ENCODE measurements at places on chromosomes 1 and 21.

DNA sequence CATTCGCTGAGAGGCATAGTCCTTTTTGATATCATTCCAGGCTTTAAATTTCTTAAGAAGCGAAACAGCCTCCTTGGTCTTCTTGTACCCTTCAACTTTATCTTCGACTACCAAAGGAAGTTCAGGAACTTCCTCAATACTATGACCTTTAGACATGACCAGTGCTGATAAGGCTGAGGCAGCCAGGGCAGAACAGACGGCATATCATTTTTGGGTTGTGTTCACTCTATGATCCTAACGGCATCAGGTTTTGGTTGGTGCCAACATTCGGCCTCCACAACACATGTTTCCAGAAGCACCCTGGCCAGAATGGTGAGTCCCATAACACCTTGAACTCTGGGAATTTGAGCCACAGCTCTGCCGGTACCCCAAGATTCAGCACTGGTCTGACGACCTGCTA is 31.4 kb upstream of the MYOC start:
- no peaks in the 10 kb centered on the region for H3K36me3 ChIP-seq
- no peaks in the 10 kb centered on the region for H3K27me3 ChIP-seq
- H3K27ac ChIP-seq = no peak overlapping the region
- DNase-seq = no peak
- H3K4me3 ChIP-seq = no peak overlapping the region
- H3K4me1 ChIP-seq = no peaks in the 10 kb centered on the region

DNA sequence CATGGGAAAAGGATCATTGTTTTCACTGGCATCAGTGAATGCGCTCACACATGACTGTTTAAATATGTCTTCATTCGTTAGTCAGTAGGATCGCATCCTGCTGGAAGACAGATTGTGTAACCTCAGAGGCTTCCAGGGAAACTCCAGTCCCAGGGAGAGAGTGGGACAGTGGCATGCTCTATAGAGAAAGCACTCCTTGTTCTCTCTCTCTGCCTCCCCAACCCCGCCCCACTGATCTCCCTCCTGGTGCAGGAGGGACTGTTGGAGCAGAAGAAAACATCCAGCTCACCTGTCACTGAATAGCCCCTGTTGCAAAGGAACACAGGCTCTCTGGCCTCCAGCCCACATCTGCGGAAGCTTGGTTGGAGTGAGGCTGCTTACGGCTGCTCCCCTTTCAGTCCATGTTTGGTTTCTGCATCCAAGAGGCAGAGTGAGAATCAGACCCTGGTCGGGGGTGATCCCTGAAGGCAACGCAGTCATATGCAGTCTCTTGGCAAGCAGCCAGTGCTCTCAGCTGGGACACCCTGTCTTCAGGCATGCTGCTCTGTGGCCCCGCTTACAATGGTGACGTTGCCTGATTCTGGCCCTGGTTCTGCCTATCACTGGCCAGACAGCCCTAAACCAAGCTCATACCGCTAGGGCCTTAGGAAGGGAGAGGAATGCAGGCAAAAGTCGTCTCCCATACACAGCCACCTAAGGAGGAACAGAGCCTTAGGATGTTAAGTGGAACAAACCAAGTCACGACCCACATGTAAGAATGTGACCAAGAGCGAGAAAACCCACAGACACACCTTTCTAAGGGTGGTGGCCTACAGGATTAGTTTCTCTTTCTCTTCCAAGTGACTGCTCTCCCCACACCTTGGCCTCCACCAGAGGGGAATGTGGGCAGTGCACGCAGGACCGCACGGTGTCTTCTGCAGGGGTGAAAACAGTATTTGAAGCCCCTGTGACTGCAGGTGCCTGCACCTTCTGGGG is 39.7 kb downstream of the BACE2 start:
- no peak overlapping the region for H3K4me3 ChIP-seq
- no peaks in the 10 kb centered on the region for H3K36me3 ChIP-seq
- no peak overlapping the region for H3K27ac ChIP-seq
- no peaks in the 10 kb centered on the region for H3K4me1 ChIP-seq
- no peak for DNase-seq
- H3K27me3 ChIP-seq = no peaks in the 10 kb centered on the region

- no peaks in the 10 kb centered on the region for H3K36me3 ChIP-seq
- no peak for DNase-seq
- no peak overlapping the region for H3K4me3 ChIP-seq
- no peaks in the 10 kb centered on the region for H3K27me3 ChIP-seq
Observed at GRCh38 chr1:208190784-208191183, 53.4 kb downstream of the PLXNA2 start.

DNA sequence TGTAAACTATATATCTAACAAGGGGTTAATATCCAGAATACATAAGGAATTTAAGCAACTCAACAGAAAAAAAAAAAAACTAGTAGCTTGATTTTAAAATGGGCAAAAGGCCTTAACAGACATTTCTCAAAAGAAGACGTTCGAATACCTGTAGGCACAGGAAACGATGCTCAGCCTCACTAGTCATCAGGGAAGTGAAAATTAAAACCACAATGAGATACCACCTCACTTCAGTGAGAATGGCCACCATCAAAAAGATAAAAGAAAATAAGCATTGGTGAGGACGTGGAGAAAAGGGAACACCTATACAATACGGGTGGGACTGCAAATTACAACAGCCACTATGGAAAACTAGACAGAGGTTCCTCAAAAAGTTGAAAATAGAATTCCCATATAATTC is 37.3 kb downstream of the NPHP4 start:
- no peak for DNase-seq
- no peak overlapping the region for H3K27ac ChIP-seq
- H3K36me3 ChIP-seq = no peaks in the 10 kb centered on the region
- H3K27me3 ChIP-seq = no peaks in the 10 kb centered on the region

GRCh38 chr1:24714859-24715520 is 30.3 kb upstream of the CLIC4 start:
- DNase-seq = no peak
- H3K36me3 ChIP-seq = no peaks in the 10 kb centered on the region

DNA sequence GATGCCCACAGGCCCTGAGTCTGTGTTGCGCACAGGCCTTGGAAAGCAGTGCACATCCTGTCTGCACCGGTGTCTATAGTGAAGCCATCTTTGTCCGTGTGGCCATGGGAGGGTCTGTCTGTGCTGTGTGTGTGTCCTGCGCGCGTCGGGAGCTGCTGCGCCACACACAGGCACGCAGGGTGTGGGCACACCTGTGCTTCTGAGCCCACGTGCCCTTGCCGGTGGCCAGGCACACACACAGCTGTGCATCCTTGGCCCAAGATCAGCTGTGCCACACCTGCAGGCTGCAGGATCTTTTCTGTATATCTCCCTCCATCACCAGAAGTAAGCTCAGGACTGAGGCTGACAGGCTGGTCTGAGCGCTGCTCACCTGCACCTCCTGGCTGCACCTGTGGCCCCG is 3.2 kb upstream of the SAMD11 start:
- H3K4me1 ChIP-seq = peaks cover 4% of the 10 kb centered on the region
- H3K27ac ChIP-seq = no peak overlapping the region
- no peak for DNase-seq
- H3K27me3 ChIP-seq = peaks cover 21% of the 10 kb centered on the region
- H3K4me3 ChIP-seq = no peak overlapping the region
- no peaks in the 10 kb centered on the region for H3K36me3 ChIP-seq

- DNase-seq = no peak
- no peak overlapping the region for H3K27ac ChIP-seq
- H3K27me3 ChIP-seq = no peaks in the 10 kb centered on the region
- H3K36me3 ChIP-seq = no peaks in the 10 kb centered on the region
- no peaks in the 10 kb centered on the region for H3K4me1 ChIP-seq
Observed at GRCh38 chr1:236952246-236953003, 51.8 kb downstream of the MT1HL1 start.

GRCh38 chr1:187999973-188000372 is 1171.2 kb downstream of the PLA2G4A start:
- H3K27ac ChIP-seq = no peak overlapping the region
- no peaks in the 10 kb centered on the region for H3K36me3 ChIP-seq
- no peaks in the 10 kb centered on the region for H3K27me3 ChIP-seq
- DNase-seq = no peak
- H3K4me3 ChIP-seq = no peak overlapping the region

DNA sequence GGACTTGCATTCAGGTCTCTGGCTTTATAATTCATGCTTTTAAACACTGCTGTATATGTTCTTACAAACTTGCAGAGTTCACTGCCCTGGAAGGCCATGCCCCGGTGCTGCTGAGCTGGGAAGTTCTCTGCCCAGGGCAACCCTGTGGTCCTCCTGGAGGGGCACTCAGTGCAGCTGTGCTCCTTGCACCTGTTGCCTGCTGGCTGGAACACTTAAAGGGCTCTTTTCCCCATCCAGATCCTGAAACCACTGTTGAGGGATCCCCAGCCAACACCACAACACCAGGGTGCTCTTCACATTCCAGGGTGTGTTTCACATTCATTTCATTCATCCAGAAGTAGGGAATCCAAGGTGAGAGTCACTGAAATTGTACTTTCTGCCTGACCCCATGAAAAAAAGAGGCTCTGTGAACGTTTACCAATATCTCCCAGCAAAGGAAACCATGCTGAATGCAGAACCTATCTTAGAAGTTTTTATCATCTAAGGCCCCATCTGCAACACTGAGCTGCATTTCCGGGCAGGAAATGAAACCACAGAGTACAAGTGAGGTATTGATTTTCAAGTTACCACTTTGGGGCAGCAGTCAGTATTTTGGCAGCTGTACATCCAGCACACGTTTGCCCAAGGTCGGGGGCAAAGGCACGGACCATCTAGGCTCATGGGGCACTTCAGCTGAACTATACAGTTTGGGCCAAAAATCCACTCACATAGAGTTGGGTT is 16.4 kb upstream of the KIAA0040 start:
- no peaks in the 10 kb centered on the region for H3K36me3 ChIP-seq
- peak overlapping the region; percentile 62 for H3K27ac ChIP-seq
- peak; percentile 85 for DNase-seq
- H3K27me3 ChIP-seq = no peaks in the 10 kb centered on the region
- H3K4me3 ChIP-seq = peak overlapping the region; percentile 41

DNA sequence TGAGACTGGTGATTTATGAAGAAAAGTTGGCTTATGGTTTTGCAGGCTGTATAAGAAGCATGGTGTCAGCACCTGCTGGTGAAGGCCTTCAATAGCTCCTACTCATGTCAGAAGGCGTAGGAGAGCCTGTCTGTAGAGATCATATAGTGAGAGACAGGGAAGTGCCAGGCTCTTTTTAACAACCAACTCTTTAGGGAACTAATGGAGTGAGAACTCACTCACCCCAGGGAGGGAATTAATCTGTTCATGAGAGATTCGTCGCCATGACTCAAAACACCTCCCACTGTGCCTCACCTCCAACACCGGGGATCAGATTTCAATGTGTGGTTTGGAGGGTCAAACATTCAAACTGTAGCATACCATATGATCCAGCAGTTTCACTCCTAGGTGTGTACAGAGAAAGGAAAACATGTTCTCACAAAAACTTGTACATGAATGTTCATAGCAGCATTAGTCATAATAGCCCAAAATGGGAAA is 72.6 kb downstream of the TTC3 start:
- H3K36me3 ChIP-seq = peaks cover 9% of the 10 kb centered on the region
- no peak for DNase-seq
- no peaks in the 10 kb centered on the region for H3K4me1 ChIP-seq
- H3K27ac ChIP-seq = no peak overlapping the region

DNA sequence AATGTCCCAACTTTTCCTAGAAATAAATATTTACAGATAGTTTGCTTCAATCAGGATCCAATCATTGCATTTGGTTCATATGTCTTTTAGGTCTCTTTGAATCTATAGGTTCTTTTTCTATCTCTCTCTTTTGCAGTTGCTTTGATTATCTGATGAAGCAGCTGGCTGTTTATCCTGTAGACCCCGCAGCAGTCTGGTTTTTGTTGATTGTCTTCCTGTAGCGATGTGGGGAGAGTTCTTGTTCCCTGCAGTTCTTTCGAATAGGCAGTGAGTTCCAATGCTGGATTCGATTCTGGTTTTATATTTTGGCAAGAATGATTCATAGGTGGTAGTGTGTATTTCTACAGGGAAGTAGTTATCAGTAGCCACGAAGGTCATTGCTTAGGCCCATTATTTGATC is 7.4 kb upstream of the MIXL1 start:
- no peaks in the 10 kb centered on the region for H3K36me3 ChIP-seq
- H3K4me3 ChIP-seq = no peak overlapping the region
- H3K27ac ChIP-seq = no peak overlapping the region
- no peaks in the 10 kb centered on the region for H3K4me1 ChIP-seq
- DNase-seq = no peak

DNA sequence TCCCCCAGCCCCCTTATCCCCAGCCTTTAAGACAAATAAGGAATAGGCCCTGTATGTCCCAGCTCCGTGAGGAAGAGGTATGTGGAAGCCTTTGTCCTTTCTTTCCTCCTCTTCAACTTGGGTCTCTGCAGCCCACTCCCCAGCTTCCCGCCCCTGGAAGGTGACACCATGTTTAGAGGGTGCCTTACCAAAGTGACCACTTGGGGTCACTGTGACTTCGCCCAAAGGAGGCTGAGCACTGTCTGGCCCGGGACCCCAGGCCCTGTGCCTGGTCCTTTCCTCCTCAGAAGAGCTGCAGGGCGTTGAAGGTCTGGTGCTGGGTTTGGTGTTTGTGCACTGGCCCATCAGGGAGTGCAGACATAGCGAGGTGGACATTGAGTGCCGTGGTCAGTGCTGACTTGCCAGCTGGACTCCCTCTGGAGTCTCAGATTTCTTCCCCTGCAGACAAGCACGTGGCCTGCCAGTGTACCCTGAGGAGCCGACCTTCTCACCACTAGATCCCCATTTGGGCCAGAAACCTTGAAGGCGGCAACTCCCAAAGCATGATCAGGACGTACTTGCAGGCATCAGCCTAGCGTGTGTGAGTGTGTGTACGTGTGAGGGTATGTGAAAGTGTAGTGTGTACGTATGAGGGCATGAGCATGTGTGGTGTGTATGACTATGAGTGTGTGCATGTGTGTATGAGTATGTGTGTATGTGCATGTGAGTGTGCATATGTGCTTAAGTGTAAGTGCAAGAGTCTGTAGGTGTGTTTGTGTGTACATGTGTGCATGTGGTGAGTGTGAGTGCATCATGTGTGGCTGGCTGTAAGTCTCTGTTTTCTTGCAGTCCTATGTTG is 181.4 kb upstream of the KIAA0040 start:
- no peak overlapping the region for H3K4me3 ChIP-seq
- no peaks in the 10 kb centered on the region for H3K36me3 ChIP-seq
- H3K27ac ChIP-seq = no peak overlapping the region
- DNase-seq = no peak

DNA sequence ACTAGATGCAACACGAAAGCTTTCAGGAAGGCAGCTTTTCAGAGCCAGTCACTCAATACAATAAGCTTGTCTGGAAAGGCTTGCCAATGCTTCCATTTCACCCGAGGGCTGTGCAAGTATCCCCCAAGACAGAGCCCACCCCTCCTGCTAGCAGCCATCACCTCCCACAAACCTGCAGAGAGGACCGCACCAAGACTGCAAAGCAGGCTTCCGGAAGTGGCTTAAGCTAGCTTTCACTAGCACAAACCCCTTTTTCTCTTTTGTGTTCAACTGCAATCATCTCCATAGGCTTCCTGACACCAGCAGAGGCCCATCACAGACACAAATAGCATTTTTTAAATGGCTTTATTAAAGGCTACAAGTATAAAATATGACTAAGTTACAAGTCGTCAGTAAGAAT is 31.5 kb downstream of the C1orf198 start:
- no peaks in the 10 kb centered on the region for H3K27me3 ChIP-seq
- no peaks in the 10 kb centered on the region for H3K4me1 ChIP-seq
- H3K4me3 ChIP-seq = no peak overlapping the region
- no peak for DNase-seq
- no peak overlapping the region for H3K27ac ChIP-seq

Measured in naive thymus-derived CD4-positive, alpha-beta T cell (primary cell).